ENCODE measurements at places on chromosomes 4 and X. TPM values are rescaled to one million over a fixed set of nuclear protein-coding genes. Genes with fewer than 3 reads are reported as not detected.

GSX2 gene
- total RNA-seq: not detected

MTCP1 gene
- 25.1 TPM for total RNA-seq

LRRC66 gene
- total RNA-seq: not detected

NUP62CL gene
- 20.0 TPM for total RNA-seq

CETN2 gene
- total RNA-seq: 69.0 TPM

SMIM10L2A gene
- total RNA-seq: 0.16 TPM

HSPA4L gene
- total RNA-seq: 8.5 TPM

ADGRL3 gene
- not detected for total RNA-seq

TREX2 gene
- total RNA-seq: 1.7 TPM

DSPP gene
- not detected for total RNA-seq

PRR27 gene
- total RNA-seq: not detected

SMIM14 gene
- 15.9 TPM for total RNA-seq

RBMXL3 gene
- not detected for total RNA-seq

TEX13B gene
- total RNA-seq: not detected

ZNF182 gene
- total RNA-seq: 3.5 TPM

EXOC1L gene
- total RNA-seq: not detected

CXorf49 gene
- total RNA-seq: not detected

KLB gene
- total RNA-seq: 0.06 TPM

ANOS1 gene
- 0.15 TPM for total RNA-seq

SPATA4 gene
- total RNA-seq: 0.22 TPM

SLC25A14 gene
- 23.2 TPM for total RNA-seq

CLCN4 gene
- total RNA-seq: 3.6 TPM

TASL gene
- not detected for total RNA-seq

RBM41 gene
- total RNA-seq: 9.5 TPM

PRDM5 gene
- 3.5 TPM for total RNA-seq

MAGEA1 gene
- 0.23 TPM for total RNA-seq

PTTG2 gene
- total RNA-seq: not detected

MMGT1 gene
- 19.3 TPM for total RNA-seq

NPY2R gene
- total RNA-seq: not detected

RHOXF2 gene
- total RNA-seq: not detected
